ENCODE measurements at places on chromosomes 5 and 9. TPM values are rescaled to one million over a fixed set of nuclear protein-coding genes. Genes with fewer than 3 reads are reported as not detected.

FAM81B gene
- total RNA-seq = not detected

FCN2 gene
- total RNA-seq = not detected

FBXL7 gene
- 9.1 TPM for total RNA-seq

PTCH1 gene
- 10.5 TPM for total RNA-seq

ACOT12 gene
- total RNA-seq = not detected

MAP3K1 gene
- 5.7 TPM for total RNA-seq

NR5A1 gene
- total RNA-seq = not detected

VPS13A gene
- 4.4 TPM for total RNA-seq

ADAMTSL2 gene
- total RNA-seq = 5.8 TPM

RANBP17 gene
- 2.9 TPM for total RNA-seq

IFNB1 gene
- total RNA-seq = not detected

NAIF1 gene
- 8.1 TPM for total RNA-seq

PRSS3 gene
- 3.3 TPM for total RNA-seq

SLC24A2 gene
- not detected for total RNA-seq

MYOZ3 gene
- 2.0 TPM for total RNA-seq

C9orf153 gene
- not detected for total RNA-seq

ZDHHC21 gene
- 2.5 TPM for total RNA-seq

EHMT1 gene
- total RNA-seq = 29.5 TPM

OR1Q1 gene
- not detected for total RNA-seq

FBLL1 gene
- 0.29 TPM for total RNA-seq

ADRB2 gene
- not detected for total RNA-seq

DPP7 gene
- 97.4 TPM for total RNA-seq

MYMK gene
- total RNA-seq = not detected

ANKRD55 gene
- not detected for total RNA-seq

GFI1B gene
- total RNA-seq = not detected
